Transverse colon (tissue), 4 donors: ENCODE measurements at places on chromosomes 3 and 15. TPM values are rescaled to one million over a fixed set of nuclear protein-coding genes. Genes with fewer than 3 reads are reported as not detected.

DNA sequence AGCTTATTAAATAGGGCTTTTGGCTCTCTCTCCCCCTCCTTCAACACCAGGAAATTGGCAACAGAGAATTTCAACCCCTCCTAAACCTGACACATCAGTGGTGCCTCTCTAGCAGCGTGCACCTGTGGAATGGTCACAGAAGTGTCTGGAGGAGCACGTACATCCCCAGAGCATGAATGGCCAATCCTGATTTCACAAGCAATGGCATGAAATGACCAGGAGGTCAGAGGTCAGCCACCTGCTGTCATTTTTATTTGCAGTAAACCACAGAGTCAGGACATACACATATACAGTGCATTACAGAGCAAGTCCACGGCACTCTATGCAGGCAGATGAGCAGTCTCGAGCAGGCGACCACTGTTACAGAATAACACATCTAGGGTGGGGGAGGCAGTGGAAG is 25.1 kb upstream of the ETV5 start:
- no peak overlapping the region for H3K27ac ChIP-seq
- no peak overlapping the region for H3K4me3 ChIP-seq
- H3K4me1 ChIP-seq = no peaks in the 10 kb centered on the region
- no peaks in the 10 kb centered on the region for H3K27me3 ChIP-seq
- DNase-seq = no peak
- no peaks in the 10 kb centered on the region for H3K36me3 ChIP-seq

DNA sequence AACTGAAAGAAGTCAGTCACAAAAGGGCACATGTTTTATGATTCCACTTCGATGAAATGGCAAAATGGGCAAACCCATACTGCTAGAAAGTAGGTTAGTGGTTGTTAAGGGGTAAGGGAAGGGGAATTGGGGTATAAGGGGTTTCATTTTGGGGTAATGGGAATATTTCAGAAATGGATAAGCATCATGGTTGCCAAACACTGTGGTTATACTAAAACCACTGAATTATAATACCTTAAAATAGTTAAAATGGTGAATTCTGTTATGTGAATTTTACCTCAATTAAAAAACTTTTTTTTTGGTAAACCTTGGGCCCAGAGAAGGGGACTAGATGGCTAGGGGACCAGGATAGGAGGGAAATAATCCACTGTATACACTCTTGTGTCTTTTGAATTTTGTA is 52.3 kb upstream of the BHLHE40 start:
- H3K27ac ChIP-seq = no peak overlapping the region
- no peaks in the 10 kb centered on the region for H3K36me3 ChIP-seq
- no peak for DNase-seq
- no peaks in the 10 kb centered on the region for H3K27me3 ChIP-seq
- H3K4me3 ChIP-seq = no peak overlapping the region
- no peaks in the 10 kb centered on the region for H3K4me1 ChIP-seq

DNA sequence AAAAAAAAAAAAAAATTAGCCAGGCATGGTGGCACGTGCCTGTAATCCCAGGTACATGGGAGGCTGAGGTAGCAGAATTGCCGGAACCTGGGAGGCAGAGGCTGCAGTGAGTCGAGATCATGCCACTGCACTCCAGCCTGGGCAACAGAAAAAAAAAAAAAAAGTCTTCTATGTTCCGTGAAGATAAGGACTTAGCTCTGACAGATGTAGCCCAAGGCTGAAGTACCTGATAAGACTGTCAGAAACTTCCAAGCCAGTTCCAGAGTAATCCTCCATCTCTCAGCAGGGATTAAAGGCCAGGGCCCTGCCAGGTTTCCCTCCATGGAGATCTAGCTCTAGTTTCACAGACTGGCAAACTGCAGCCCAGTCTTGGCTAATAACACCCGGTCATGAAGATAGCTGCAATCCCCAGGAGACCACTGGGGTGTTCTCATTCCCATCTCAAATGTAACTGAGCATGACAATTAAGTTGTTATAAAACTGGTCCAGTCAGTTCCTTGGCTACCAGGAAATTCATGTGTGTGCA is 8.5 kb downstream of the CDCP1 start:
- DNase-seq = no peak
- peak overlapping the region; percentile 62 for H3K27ac ChIP-seq
- peaks cover 44% of the 10 kb centered on the region for H3K4me1 ChIP-seq
- H3K27me3 ChIP-seq = no peaks in the 10 kb centered on the region

GRCh38 chr15:91863621-91864255 is 10.2 kb downstream of the SLCO3A1 start:
- no peaks in the 10 kb centered on the region for H3K36me3 ChIP-seq
- no peak overlapping the region for H3K27ac ChIP-seq
- no peak for DNase-seq
- H3K4me3 ChIP-seq = no peak overlapping the region
- peaks cover 21% of the 10 kb centered on the region for H3K4me1 ChIP-seq

The ADCY5 gene
- total RNA-seq = 42.0 TPM

The GOLGA8G gene
- total RNA-seq = not detected

The CACNA2D2 gene
- total RNA-seq = 1.2 TPM

The FYCO1 gene
- 34.5 TPM for total RNA-seq
